Neuronal stem cell (in vitro differentiated cells): ENCODE measurements at places on chromosomes 6 and 20.

- DNase-seq: no peak
These were observed 107.3 kb downstream of the OR2B2 start for GRCh38 chr6:27804851-27805250.

DNA sequence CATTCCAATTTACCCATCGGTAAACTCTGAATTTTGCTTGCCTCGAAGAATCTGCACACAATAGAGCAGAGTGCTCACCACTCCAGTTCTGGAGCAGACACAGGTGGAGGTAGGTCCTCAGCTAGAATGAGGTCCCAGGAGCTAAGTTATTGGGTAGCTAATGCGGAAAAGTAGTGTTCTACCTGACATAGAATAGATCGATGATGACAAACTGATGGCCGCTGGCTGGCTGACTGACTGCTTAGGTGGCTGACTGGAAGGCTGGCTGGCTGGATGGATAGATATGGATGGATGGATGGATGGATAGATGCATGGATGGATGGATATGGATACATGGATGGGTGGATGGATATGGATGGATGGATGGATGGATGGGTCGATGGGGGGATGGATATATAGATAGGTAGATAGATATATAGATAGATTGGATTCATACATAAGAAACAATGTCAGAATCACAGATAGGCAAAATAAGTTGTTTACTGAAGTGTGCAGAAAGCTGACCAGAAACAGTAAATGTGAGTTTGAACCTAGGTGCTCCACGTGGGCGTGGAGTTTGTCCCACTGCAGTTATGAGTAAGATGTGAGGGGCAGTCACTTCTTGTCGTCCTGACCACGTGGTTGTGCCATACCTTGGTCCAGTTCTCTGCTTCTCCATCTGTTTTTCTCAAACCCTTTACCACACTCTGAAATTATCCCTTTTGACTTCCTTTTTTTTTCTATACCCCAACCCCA is 62.1 kb downstream of the TBXT start:
- DNase-seq: no peak

- DNase-seq: no peak
These were observed 123.1 kb downstream of the ARID1B start for GRCh38 chr6:156900292-156900691.

DNA sequence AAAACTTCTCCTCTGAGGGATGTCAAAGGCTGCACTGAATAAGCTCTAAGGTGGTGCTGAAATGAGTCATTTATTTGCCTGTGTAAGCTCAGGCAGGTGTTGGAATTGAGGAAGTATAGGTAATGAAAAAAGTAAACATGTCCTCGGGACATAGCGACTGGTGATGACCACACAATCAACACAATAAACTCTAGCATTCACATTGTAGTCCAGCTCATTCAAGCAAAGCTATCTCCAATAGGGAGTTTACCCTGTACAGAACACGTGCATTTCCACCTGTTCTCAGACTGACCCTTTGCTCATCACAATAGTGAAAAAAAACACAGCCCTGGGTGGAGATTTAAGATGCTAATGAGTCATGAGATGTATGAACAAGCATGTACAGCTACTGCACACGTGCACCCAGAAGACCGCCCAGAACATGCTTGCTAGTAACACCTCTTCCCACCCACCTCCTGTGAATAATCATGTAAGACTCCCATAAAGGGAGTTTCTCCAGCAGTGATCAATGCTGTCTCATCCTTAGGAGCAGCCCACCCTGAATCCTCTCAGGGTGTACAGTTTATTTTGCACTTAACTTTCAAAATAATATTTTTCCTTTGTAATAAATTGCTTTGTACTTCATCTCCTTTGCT is 33.0 kb upstream of the POU5F1 start:
- DNase-seq: no peak

DNA sequence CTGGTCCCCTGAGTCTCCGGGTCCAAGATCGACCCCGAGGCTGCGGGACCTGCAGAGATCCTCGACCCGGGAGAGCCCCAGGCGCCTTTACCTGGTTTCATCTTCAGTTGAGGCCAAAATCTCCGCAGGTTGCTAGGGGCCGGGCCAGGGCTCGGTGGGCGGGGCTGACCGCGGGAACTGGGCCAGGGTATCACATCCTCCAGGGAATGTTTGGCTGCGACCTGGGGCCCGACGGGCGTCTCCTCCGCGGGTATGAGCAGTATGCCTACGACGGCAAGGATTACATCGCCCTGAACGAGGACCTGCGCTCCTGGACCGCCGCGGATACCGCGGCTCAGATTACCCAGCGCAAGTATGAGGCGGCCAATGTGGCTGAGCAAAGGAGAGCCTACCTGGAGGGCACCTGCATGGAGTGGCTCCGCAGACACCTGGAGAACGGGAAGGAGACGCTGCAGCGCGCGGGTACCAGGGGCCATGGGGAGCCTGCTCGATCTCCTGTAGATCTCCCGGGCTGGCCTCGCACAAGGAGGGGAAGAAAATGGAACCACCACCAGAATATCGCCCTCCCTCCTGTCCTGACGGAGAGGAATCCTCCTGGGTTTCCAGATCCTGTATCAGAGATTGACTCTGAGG is 53.8 kb upstream of the POLR1H start:
- DNase-seq: no peak

DNA sequence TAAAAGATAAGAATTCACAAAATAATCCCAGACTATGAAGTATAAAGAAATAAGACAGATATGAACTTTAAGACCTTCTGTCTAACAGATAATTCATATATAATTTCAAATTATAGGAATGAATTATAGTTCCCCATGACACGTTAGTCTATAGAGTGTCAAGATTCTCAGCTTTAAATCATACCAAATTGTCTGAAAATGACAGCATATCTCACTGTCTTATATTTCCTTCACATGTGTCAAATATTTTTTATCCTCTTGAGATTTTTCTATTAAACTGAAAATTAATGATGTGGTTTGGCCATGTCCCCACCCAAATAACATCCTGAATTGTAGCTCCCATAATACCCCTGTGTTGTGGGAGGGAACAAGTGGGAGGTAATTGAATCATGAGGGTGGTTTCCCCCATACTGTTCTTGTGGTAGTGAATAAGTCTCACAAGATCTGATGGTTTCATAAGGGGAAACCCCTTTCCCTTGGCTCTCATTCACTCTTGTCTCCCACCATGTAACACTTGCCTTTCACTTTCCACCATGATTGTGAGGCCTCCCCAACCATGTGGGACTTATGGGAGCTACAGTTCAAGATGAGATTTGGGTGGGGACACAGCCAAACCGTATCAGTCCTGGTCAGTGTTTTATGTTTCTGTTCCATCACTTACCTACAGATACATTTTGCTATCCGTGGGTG is 825.3 kb upstream of the GJE1 start:
- DNase-seq: no peak

DNA sequence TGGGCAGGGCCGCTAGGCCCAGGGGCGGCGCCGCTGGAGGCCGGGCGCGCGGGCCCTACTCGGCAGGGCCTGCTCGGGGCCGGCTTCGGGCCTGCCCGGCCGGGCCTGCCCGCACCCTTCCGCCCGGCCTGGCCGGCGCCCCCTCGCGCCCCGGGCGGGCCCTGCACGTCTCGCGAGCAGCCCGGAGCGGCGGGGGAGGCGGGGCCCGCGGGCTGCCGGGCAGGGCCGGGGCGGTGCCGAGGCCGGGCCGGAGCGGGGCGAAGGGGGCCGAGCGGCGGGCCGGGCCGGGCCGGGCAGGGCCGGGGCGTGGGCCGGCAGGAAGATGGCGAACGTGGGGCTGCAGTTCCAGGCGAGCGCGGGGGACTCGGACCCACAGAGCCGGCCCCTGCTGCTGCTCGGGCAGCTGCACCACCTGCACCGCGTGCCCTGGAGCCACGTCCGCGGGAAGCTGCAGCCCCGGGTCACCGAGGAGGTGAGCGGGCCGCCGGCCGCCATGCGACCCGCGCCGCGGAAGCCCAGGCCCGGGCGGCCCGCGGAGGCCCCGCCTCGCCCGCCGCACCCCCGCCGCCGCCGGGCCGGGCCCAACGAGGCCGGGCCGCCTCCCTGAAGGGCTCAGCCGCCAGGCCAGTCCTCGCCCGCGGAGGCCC is at the start of gene NPEPL1:
NPEPL1 (plus strand) TSS at position 222 of the 647 bp plus-strand sequence; CDS start at position 323, 101 bp downstream.
- peak; percentile 54 for DNase-seq

- DNase-seq: no peak
These were observed 420 bp downstream of the CENPQ start for GRCh38 chr6:49463612-49463967.

DNA sequence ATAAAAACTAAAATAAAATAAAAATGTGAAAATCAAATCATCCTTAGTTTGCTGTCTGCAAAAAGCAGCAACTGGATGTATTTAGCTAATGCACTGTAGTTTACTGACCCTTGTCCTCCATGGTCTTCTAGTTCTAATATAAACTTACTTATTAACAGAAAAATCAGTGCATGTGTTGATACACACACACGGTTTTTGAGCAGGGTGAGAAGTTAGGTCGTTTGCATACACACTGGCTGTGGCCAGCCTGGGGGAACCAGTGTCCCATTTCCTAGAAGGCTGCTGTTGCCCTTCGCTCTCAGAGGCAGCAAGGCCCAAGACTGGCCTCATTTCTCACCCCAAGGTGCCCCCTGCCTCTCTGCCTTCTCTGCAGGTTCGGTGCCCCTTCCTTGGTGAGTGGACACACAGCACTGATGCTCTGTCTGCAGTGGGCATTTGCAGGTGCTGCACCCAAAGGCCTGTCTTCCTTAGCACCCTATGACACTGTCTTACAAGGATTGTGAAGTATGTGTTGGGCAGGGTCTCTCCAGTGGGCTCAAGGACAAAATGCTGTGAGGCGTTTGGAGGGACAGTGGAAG is 168.5 kb downstream of the SCP2D1 start:
- DNase-seq: no peak

DNA sequence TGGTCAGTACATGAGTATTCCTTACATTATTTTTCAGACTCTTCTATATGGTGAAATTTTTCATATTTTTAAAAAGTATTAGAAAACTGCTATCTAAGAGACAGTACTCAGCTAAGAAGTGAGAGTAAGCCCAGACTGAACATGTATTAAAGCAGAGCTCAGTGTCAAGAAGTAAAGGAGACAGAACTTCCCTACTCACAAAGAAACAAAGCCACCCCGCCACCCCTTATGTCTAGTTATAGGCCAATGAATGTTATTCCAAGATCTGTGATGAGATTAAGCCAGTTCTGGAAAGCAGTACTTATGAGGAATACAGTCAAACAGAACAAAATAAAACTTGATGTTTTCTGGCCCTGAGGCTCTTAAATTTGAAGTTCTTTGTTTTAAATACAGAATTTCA is 114.5 kb downstream of the RNGTT start:
- no peak for DNase-seq

GRCh38 chr6:151763303-151763702 is 44.2 kb upstream of the ESR1 start:
- DNase-seq: no peak

GRCh38 chr6:35392111-35392702 is 49.8 kb downstream of the PPARD start:
- no peak for DNase-seq

- DNase-seq: no peak
These were observed 26.3 kb upstream of the TFB1M start for GRCh38 chr6:155340464-155341129.

GRCh38 chr6:132530293-132530974 is 7.6 kb upstream of the TAAR9 start:
- peak; percentile 67 for DNase-seq
